Fibroblast of lung (primary cell): ENCODE measurements at places on chromosomes 3 and 15. TPM values are rescaled to one million over a fixed set of nuclear protein-coding genes. Genes with fewer than 3 reads are reported as not detected.

GRCh38 chr15:89675606-89676005, 3.6 kb downstream of the PLIN1 start:
- DNase-seq: no peak

ZBTB47 gene
- total RNA-seq: 32.1 and 49.4 TPM in 2 replicates

- DNase-seq: no peak
These were observed 122.2 kb upstream of the ICE2 start for GRCh38 chr15:60601098-60601497.

LTF gene
- not detected in 2 replicates for total RNA-seq

DNA sequence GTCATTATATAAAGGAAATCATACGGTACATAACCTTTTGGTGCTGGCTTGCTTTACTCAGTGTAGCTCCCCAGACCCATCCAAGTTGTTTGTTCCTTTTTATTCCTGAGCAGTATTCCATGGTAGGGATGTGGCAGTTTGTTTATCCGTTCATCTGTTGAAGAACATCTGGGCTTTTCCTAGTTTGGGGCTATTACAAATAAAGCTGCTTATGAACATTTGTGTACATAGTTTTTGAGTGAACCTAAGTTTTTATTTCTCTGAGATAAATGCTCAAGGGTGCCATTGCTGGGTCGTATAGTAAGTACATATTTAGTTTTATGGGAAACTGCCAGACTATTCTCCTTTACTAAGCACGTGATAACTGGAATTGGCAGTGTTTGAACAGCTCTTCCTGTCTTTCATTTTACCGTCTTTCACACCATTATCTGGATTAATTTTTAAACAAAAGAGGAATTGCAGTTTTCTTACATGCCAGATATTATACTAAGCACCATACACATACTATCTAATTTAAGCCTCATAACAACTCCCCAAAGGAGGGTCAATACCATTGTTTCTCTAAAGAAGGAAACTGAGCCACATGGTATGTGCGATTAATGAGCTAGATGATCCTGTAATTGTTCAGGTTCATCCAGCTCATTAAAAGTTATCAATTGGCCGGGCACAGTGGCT, 85.6 kb downstream of the PTPRG start:
- DNase-seq: no peak

ALDH1A2 gene
- total RNA-seq: 2.3 and 7.7 TPM in 2 replicates

- DNase-seq: peak; percentile 26
These were observed at the start of gene ESYT3 for GRCh38 chr3:138434276-138434874. TSS of gene ESYT3 (plus strand) at chr3:138434616. CDS start at chr3:138434799, 183 bp downstream.

DNA sequence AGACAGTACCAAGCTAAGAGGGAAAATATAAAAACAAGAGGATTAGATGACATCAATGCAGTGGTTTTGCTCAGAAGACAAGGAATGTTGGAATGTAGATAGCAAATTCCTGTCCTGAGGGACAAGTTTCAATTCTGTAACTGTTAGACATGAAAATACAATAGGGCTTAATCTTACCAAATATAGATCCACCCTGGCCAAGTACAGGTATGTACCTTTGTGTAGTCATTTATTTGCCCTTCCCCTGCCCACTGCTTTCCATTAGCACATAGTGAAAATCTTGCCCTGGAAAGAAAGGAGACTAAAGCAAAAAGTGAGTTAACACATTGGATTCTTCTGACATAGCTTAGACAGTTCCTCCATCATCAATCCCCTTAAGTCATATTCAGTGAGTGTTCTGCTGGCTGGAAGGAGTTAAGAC, 389.0 kb upstream of the THBS1 start:
- DNase-seq: no peak

- DNase-seq: no peak
These were observed 243.3 kb downstream of the ZNF621 start for GRCh38 chr3:40768046-40768445.

DNA sequence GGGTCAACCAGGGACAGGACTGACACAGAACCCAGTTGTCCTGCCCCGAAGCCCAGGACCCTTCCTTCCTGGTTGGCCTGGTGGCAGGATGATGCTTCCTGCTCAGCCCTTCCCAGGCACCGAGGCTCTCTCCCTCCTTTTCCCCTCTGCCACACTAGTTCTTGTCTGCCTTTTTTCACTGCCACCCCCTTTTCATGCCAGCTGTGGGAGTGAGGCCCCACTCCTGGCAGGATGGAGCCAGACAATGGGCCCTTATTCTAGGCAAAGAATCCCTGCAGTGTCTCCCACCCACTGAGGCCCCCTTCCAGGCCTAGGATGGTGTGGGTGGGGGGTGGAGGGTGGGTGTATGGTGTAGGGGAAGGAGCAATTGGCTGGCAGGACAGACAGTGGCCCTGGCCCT, 1.1 kb upstream of the SCAMP5 start:
- DNase-seq: no peak

DNA sequence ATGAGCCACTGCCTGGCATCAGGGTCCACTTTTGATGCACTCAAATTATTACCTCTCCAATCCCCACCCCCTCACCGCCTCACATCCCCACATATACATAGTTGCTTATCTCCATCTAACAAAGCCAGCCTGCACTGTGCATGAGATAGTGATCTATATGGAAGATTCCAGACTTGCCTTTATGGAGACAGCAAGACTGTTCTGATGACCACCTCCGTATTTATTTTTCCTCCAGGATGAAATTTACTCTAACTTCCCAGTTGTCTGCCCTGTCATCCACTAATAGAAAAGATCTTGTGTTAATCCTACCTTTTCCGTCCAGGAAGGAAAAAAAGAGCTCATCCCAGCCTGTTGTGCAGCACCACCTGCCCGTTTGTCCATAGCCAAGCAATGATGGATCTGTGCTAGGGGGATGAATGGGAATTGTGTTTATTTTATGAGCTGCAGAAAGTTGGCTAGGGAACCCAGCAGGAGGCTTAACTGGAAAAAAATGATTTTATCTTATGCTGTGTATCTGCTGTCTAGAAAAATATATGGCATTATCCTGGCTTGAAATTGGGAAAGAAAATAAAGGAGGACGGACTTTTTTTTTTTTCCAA, 114.5 kb downstream of the CD47 start:
- DNase-seq: no peak

GRCh38 chr3:189169728-189170127, 2.0 kb upstream of the TPRG1 start:
- DNase-seq: no peak

- DNase-seq: no peak
These were observed 1218.0 kb downstream of the NSUN3 start for GRCh38 chr3:95280711-95281352.
